ENCODE measurements at places on chromosomes 4 and X. TPM values are rescaled to one million over a fixed set of nuclear protein-coding genes. Genes with fewer than 3 reads are reported as not detected.

GRCh38 chr4:139015948-139016471 is 429 bp downstream of the NOCT start:
- DNase-seq = no peak

- peak; percentile 85 for DNase-seq
These were observed 180.7 kb downstream of the PDGFC start for GRCh38 chr4:156790866-156791265.

- peak; percentile 9 for DNase-seq
These were observed 229.5 kb downstream of the SPCS3 start for GRCh38 chr4:176549161-176549865.

GRCh38 chr4:6991771-6992557 is 51.2 kb upstream of the TADA2B start:
- peak; percentile 93 for DNase-seq

DNA sequence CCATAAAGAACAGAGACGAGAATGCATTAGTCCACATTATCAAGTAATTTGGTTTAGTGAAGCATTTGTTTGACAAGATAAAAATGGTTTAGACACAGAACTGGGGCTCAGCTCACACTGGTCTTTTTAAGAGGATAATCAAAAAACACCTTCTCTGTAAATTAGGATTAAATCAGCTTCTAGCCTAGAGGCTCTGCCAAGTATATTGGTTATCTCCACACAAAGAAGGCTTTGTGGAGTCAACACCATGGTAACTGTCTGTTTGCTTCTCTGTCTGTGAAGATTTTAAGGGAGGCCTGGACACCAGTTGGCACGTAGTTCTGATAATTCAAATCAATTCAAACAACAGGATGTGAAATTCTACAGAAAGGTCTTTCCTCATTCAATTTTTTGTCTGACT is 687.0 kb downstream of the DMD start:
- DNase-seq = no peak

GRCh38 chrX:18534949-18535348 is 109.5 kb downstream of the CDKL5 start:
- DNase-seq = no peak

GRCh38 chr4:75909405-75909804 is 7.2 kb upstream of the PPEF2 start:
- no peak for DNase-seq

DNA sequence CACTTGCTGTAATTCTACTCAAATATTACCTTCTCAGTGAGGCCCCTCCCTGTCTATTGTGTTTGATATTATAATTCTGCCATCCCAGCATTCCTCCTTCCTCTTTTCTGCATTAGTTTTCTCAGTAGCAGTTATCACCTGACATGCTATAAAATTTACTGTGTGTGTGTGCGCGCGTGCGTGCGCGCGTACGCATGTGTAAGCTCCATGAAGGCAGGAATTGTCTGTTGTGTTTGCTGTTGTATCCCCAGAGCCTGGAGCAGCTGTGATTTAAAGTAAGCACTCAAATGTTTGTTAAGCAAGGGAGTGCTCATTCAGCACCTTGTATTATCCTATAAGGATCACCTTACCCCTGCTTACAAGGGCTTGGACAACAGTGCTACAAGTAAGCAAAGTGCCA is 8.6 kb downstream of the SRD5A3 start:
- no peak for DNase-seq

- DNase-seq = peak; percentile 60
These were observed 18.9 kb downstream of the CNGA2 start for GRCh38 chrX:151753313-151754046.

DNA sequence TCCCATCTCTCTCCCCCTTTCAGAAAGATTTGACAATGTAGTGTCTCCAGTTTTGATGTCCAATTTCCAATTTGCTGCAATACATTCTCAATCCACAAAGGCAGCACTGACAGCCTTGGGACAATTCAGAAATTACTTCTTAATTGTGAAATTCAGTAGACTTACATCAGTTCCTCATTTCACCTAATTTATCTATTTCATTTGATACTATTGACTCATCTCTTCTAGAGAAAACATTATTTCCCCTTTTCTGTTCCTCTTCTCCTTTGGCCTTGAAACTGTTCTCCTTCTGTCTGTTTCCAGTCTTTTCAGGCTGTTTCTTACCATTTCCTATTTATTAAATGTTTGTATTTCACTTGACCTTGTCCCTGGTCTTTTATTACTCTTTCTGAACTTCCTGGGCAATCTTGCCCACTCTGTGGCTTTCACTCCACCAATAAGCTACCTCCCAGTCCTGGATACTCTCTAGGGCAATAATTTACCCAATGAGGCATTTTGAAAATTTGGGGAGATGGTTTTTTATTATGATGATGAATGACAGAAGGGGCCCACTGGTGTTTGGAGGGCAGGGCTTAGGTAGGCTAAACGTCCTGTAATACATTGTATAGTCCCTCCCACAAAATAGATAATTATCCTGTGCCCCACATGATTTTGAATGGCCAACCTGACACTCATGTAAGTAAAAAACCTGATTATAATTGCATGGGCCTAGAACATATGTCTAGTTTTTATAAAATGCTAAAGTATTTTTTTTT is 498.0 kb upstream of the BOD1L1 start:
- no peak for DNase-seq

DNA sequence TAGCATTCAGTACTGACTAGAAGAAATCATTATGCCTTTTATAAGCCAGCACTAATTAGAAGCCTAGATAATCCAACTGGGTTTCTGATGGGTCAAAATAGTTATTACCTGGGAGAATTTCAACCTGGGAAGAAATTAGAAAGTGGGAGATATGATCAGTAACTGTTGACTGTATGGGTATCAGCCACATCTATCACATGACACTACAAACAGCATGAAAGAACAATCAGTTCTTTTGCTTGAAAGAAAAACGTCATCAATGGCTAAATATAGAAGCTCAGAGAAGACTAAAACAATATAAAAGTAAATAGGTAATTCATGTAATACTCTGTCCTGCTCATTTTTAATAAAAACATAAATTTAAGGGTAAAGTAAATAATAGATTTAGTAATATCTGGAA is 145.1 kb downstream of the CAMK2D start:
- no peak for DNase-seq

Gene SPANXA1
- total RNA-seq = not detected

Gene AMBN
- total RNA-seq = 0.19 TPM

Gene RS1
- total RNA-seq = not detected

Gene BGN
- total RNA-seq = not detected

Gene SOWAHB
- total RNA-seq = 0.04 TPM

Measured in H4 (cell line).